PC-9 (cell line): ENCODE measurements at places on chromosomes 1 and 21. TPM values are rescaled to one million over a fixed set of nuclear protein-coding genes. Genes with fewer than 3 reads are reported as not detected.

DNA sequence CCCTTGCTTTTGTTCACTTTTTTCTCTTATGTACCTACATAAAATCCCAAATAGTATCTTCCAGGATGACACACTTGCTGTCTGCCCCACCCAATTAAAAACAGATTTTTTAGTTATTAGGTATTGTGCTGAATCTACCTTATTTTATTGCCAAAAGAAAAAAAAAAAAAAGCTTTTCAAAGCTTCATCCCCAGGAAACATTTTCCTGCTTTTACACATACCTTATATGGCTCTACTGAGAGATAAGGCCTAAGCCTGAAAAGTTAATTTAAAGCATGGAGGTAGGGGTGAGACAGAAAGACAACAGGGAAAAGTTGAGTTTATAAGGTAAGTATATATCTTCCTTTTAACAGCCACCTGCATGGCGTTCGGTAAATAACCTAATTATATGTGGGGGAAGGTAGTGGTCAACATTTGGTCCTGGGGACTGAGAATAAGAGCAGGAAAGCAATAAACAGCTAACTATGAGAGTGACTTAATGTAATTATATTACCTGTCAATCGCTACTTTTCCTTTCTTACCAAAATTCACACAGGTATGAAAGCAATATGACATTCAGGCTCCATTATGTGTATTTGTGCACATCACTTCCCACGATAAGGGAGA lies 54.6 kb upstream of the BOLA1 start:
- no peak for DNase-seq

DNA sequence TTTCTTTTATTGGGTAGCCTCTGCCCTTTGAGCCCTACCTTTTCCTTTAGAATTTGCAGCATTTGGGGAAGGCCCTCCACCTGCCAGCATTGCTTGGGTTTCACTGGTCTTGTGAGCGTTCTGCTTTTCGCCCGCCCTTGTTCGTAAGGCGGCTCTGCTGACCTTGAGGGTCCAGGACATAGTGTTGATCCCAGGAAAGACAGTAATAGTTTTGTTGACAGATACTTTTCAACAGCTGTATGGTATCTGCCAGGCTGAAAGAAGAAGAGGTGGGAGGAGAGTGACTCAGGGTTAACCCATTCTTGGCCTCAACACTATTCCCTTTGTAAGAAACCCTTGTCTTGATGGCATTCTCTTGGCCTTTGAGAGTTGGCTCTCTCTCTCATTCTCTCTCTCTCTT lies 113.4 kb upstream of the SPAG17 start:
- no peak for DNase-seq

DNA sequence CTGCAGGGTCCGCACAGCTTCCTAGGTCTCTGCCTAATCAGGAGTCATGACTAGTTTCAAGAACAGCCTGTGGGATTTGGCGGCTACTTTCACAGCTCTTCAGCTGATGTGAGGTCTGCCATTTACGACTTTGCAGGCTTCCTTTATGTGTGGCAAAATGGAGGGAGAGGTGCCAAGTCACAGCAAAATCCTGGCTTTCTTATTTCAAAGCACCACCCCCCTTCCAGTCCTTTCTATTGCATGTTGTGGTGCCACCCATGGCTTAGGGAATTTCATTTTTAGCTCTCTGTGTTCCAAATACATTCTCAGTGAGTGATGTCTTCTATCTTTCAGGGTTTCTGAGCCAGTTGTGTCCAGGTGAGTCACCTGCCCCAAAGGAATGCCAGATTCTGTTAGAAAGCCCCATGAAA lies 75.1 kb upstream of the WLS start:
- no peak for DNase-seq

DNA sequence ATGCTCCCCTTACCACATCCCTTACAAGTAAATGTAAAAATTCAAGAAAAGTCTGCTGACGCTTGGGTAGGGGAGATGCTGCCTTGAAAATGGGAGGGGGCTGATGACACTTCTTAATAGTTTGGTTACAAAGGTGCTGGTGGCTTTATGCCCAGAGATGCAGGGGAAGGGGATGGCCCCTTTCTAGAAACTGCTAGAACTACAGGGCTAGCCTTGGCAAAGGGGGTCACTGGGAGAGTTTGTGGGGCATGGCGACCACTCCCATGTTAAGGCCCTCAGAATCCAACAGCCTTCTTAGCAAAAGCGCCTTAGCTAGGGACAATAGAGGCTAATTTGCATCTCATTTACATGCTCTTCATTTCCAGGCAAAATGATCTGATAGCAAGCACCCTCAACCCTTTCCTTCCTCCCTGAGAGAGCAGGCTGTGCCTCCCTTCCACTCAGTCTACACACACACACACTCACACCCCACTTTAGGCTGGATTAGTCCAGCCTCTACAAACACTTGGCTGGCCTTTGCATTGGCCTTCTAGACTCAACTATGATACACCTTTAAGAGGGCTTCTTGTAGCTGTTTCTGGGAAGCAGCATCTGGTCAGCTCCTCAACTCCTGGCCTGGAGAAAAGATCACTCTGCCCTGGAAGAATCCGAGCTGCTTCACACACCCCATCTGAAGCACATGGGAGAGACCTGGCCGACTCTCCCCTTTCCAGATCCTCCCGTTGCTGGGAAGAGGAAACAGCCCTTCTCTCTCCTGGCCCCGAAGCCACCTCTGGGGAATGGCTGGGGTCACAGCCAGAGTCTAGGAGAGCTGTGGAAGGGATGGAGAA lies 1.7 kb downstream of the SEMA6C start:
- no peak for DNase-seq

DNA sequence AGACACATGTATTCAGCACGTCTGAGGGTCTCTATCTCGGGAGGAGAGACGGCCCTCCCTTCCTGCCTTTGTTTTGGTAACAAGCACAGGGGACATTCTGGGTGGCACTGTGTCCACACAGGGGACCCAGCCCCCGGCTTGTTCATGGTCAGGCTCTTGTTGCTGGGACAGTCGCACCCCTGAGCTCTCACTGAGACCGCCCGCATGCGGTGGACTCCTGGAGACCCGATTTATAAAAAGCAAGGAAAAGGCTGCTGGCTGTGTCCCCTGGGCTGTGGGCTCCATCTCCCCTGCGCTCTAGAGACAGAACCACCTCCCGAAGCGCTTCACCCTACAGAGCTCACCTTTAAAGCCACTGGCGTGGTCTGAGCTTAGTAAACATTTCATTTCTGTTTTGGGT lies 103.4 kb downstream of the WDR4 start:
- no peak for DNase-seq

GRCh38 chr21:42799516-42799915 lies 79.8 kb downstream of the WDR4 start:
- DNase-seq, result peak; percentile 76

DNA sequence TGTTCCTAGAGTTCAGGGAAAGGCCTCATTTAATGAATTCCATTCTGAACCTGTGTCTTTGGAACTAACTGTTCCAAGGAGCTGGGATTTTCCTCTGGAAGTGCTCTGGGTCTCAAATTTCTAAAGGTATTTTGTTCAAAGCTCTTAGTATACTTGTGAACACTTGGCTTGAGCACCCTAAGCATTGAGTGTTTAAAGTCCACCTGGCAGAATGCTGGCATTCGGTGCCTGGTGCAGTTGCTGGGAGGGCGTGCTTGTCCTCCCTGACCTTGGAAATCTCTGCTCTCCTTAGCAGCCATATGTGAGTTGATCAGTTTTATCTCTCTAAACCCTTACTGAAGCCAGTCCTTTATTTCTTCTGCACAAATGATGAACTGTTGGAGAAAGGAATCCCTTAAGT lies 3.0 kb downstream of the MTARC2 start:
- no peak for DNase-seq

GRCh38 chr1:245715970-245716369 lies 561.2 kb downstream of the KIF26B start:
- peak; percentile 51 for DNase-seq

- no peak for DNase-seq
These were observed 16.7 kb downstream of the ITPKB start for GRCh38 chr1:226722240-226722900.

DNA sequence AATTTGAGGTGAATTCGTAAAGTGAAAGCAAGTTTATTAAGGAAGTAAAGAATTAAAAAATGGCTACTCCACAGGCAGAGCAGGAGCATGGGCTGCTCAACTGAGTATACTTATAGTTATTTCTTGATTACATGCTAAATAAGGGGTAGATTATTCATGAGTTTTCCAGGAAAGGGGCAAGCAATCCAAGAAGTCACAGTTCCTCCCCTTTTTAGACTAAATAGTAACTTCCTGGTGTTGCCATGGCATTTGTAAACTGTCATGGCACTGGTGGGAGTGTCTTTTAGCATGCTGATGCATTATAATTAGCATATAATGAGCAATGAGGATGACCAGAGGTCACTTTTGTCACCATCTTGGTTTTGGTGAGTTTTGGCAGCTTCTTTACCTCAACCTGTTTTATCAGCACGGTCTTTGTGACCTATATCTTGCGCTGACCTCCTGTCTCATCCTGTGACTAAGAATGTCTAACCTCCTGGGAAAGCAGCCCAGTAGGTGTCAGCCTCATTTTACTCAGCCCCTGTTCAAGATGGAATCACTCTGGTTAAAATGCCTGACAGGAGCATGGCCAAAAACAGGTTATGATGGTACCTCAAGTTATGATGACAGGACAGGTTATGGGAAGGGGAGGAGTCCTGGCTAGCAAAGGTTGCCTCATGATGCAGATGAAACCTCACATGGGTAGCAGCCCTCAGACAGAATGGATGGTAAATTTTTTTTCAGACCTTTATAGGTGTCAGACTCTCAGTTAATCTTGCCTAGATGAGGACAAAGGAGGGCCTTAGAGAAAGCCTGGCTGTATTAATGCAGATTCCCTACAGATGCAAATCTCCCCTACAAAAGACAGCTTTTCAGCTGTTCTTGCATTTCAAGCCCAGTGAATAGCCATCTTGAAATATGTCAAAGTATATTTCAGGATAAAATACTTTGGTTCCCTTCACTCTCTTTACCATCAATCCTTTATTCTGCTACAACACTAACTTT lies 49.7 kb downstream of the SIPA1L2 start:
- no peak for DNase-seq

GRCh38 chr1:95223110-95223509 lies 10.9 kb upstream of the RWDD3 start:
- DNase-seq, result no peak

GRCh38 chr1:7425771-7426170 lies 345.3 kb upstream of the VAMP3 start:
- DNase-seq, result no peak

GRCh38 chr1:114152508-114153260 lies 985 bp downstream of the SYT6 start:
- peak; percentile 6 for DNase-seq

DNA sequence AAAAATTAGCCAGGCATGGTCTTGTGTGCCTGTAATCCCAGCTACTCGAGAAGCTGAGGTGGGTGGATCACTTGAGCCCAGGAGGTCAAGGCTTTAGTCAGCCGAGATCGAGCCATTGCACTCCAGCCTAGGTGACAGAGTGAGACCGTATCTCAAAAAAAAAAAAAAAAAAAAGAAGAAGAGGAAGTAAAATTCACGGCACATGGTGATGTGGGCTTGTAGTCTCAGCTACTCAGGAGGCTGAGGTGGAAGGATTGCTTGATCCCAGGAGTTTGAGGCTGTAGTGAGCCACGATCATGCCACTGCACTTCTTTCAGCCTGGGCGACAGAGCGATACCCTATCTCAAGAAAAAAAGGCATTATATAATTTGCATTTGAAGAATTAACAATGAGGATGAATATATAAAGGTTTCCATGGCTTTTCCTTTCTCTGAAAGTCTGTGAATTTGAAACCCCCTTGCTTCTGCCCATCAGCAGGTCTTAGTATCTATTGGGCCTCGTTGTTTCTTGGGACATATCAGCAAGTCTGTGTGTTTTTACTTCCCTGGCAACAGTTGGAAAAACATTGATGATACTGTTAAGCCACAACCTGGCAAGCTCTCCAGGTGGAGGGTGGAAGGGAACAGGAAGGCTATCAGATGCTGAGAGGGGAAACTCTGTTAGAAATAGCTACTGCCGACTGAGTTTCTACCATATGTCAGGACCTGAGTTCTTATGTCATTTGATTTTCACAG lies 4.6 kb upstream of the PLA2G2D start:
- no peak for DNase-seq

GRCh38 chr1:186620566-186621350 lies 59.5 kb downstream of the PTGS2 start:
- no peak for DNase-seq

DNA sequence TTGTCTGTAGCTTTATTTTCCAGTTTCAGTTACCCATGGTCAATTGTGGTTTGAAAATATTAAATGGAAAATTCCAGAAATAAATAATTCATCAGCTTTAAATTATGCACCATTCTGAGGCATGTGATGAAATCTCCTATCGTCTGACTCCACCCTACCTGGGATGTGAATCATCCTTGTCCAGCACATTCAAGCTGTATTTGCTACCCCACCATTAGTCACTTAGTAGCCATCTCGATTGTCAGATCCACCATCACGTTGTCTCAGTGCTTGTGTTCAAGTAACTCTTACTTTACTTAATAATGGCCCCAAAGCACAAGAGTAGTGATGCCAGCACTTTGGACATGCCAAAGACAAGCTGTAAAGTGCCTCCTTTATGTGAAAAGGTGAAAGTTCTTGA lies 4.0 kb downstream of the STPG1 start:
- no peak for DNase-seq

- no peak for DNase-seq
These were observed 38.5 kb upstream of the GNG4 start for GRCh38 chr1:235688096-235688495.

DNA sequence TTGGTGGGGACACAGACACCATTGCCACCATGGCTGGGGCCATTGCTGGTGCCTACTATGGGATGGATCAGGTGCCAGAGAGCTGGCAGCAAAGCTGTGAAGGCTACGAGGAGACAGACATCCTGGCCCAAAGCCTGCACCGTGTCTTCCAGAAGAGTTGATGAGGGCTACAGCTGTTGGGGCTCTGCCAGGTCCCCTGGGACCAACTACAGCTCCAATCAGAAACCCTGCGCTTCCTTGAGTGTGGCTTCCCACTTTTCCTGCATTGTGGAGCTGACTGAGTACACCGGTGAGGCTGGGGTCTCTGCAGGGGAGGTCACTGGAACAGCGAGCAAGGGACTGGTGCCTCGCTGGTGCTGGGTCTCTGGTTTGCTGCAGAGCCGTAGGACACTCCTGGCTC lies 4.5 kb downstream of the ADPRS start:
- no peak for DNase-seq

DNA sequence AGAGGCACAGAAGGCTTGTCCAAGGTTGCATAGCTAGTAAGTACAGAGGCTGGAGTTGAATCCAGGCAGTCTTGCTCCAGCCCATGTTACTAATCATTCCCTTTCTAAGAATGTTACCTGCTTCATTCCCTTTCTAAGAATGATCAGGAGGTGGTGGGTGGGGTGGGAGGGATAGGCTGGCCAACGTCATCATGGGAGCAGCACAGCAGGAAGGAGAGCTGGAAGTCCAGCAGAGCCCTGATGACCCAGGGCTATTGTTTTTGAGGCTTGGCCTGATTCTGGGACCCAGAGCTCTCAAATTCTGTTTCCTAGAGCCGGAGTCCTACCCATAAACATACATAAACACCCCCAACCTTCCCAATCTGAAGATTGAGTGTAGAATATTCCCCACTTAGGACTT lies 11.8 kb upstream of the CSF1 start:
- DNase-seq, result no peak

TRPM2 gene
- total RNA-seq, result not detected in 2 replicates

ATP1A4 gene
- not detected in 2 replicates for total RNA-seq

ABCG1 gene
- total RNA-seq, result 4.4 and 5.6 TPM in 2 replicates

OR14K1 gene
- total RNA-seq, result not detected in 2 replicates

COL6A2 gene
- total RNA-seq, result 22.0 and 25.7 TPM in 2 replicates

HORMAD1 gene
- not detected in 2 replicates for total RNA-seq

SNX27 gene
- 24.6 and 40.1 TPM in 2 replicates for total RNA-seq
